WERI-Rb-1 (cell line): ENCODE measurements at places on chromosomes 1 and 21.
A peak's percentile ranks its signal among the peaks of the same experiment; 100 is the strongest.

- DNase-seq = peak; percentile 16
Measured at GRCh38 chr1:19438516-19439195, 46.7 kb downstream of the CAPZB start.

DNA sequence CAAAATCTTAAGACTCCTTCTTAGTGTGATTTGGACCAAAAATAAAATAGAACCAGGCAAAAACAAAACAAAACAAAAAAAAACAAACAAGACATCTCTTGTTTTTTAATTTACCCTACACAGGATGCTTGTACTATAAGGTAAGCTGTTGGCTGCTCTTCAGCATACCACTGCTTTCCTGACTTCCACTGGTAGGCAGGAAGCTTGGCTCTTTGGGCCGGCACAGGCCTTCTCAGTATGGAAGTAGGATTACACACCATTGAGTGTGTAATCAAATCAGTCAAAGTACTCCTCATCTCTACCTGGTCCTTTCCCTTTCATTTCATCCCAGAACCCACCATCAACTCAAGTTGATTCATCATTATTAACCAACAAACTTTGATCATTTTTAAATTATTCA is 61.9 kb upstream of the RGS1 start:
- no peak for DNase-seq

DNA sequence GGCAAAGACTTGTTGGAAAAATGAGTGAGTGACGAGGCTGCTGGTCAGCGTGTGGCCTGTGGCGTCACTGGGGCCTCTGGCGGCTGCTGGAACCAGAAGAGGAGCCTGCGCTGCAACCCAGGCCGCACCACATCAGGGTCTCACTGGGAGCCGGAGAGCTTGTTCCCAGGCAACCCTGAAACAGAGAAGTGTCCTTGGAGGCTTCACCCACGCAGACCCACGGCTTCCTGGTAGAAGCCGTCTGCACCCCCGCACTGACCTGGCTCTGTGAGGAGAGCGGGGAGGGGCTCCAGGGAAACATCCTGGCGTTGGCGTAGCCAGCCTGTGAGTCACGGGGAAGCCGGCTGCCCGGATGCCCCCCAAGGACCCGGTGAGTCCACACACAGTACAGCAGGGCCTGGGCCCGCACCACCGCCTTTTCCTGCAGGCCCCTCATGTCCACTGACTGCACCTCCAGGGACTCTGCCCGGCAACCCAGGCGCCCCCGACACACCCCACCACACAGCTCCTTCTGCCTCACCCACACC is 57.4 kb downstream of the COL6A1 start:
- no peak for DNase-seq

GRCh38 chr1:178407655-178408054 is 89.1 kb downstream of the CLEC20A start:
- DNase-seq = no peak

GRCh38 chr1:116861137-116861536 is 48.6 kb upstream of the PTGFRN start:
- DNase-seq = no peak

DNA sequence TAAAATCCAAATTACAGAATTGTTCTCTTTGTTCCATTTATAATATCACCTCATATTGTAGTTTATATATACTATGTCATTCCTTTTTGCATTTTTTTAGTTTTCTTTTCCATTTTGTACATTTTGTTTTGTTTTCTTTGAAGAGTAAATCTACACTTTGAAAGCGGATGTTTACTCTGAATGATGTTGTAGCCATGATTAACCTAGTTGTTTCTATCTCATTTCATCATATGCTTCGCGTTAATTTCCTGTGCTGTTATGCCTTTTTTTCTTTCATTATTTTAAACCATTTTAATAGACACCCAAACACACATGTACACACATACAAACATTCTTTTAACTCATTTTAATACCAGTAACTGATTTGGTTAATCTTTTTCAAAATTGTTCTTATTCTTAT is 5.3 kb downstream of the OR2T6 start:
- DNase-seq = no peak

GRCh38 chr1:229640455-229640854 is 14.4 kb downstream of the URB2 start:
- no peak for DNase-seq

DNA sequence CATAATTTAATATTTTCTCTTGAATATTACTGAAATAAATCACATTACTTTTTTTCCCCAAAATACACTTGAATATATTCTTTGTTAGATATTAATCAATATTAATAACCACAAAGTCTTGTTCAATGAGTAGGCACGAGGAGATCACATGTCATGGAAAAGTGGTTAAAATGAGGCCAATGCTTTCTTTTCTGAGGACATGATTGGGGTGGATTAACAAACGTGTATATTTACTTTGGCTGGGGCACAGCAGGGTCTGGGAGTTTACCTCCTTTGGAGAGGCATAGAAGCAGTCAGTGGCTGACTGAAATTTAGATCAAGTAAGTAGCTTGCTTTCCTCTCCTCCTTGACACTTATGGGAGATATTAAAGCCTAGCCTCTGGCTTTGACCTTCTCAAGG is 664.3 kb upstream of the B3GALT2 start:
- no peak for DNase-seq

DNA sequence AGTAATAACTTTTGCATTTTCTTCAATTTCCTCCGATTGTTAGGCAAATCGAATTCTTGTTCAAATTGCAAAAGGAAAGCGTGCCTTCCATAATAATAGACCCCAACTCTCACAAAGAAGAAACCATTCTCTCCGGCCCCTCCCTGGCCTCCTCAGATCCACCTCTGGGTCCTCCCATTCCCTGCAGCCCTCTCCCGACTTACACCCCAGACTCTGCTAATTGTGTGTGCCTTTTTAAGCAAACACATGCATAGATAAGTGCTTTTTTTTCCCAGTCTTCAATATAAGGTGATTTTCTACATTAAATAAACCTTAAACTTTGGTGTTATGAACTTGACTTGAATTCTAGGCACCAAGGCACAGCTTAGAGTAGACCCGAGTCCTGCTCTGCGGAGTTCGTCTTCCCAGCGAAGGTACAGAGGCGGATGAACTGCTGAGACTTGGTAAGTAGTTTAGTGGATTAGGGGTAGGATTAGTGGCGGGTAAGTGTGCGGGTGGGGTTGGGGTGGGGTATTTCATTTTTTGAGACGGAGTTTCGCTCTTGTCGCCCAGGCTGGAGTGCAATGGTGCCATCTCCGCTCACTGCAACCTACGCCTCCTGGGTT is 1.5 kb downstream of the L1TD1 start:
- DNase-seq = peak; percentile 74

- DNase-seq = no peak
Measured at GRCh38 chr1:65605621-65606020, 185.2 kb downstream of the LEPR start.

GRCh38 chr1:118711356-118711755 is 276.8 kb downstream of the TBX15 start:
- DNase-seq = no peak

DNA sequence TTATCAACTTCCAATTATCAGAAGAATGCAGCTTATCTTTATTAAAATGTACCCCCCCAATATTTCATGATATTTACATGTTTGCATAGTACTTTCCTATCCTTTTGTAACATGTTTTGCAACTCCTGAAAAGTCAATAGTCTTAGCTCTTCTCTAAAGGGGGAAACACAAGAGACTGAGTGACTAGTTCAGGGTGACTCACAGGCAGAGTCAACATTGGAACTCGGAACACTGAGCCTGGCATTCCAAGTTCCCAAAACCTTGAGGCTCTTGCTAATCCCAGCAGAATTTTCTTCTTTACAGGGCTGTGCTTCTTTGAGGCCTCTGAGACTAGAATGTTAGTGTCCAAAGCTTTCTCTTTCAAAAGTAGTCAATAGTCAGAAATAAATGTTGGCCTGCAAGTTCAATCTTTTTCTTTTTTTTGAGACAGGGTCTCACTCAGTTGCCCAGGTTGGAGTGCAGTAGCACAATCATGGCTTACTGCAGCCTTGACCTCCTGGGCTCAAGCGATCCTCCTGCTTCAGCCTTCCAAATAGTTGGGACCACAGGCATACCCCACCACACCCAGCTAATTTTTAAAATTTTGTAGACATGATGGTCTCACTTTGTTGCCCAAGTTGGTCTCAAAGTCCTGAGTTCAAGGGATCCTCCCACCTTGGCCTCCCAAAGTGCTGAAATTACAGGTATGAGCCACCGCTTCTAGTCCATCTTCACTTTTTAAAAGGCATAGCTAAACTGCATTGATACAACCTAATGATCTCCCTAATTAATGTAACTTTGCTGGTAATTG is 37.5 kb downstream of the ZNF281 start:
- DNase-seq = no peak

GRCh38 chr1:204225841-204226735 is 12.3 kb upstream of the GOLT1A start:
- DNase-seq = no peak

- no peak for DNase-seq
Measured at GRCh38 chr1:192980856-192981255, 78.3 kb downstream of the UCHL5 start.

- DNase-seq = no peak
Measured at GRCh38 chr21:15224346-15225086, 159.7 kb upstream of the NRIP1 start.
